ENCODE measurements at places on chromosomes 11 and 22. TPM values are rescaled to one million over a fixed set of nuclear protein-coding genes. Genes with fewer than 3 reads are reported as not detected.

- no peaks in the 10 kb centered on the region for H3K36me3 ChIP-seq
- DNase-seq = no peak
- H3K27ac ChIP-seq = no peak overlapping the region
- peaks cover 23% of the 10 kb centered on the region for H3K27me3 ChIP-seq
- no peak overlapping the region for H3K4me3 ChIP-seq
Observed at GRCh38 chr11:33804471-33804870, 30.2 kb upstream of the FBXO3 start.

- H3K4me1 ChIP-seq = peaks cover 3% of the 10 kb centered on the region
- H3K4me3 ChIP-seq = no peak overlapping the region
- no peak for DNase-seq
- H3K27ac ChIP-seq = no peak overlapping the region
- H3K27me3 ChIP-seq = no peaks in the 10 kb centered on the region
- H3K36me3 ChIP-seq = no peaks in the 10 kb centered on the region
Observed at GRCh38 chr22:24355574-24355973, 71.8 kb upstream of the ADORA2A start.

DNA sequence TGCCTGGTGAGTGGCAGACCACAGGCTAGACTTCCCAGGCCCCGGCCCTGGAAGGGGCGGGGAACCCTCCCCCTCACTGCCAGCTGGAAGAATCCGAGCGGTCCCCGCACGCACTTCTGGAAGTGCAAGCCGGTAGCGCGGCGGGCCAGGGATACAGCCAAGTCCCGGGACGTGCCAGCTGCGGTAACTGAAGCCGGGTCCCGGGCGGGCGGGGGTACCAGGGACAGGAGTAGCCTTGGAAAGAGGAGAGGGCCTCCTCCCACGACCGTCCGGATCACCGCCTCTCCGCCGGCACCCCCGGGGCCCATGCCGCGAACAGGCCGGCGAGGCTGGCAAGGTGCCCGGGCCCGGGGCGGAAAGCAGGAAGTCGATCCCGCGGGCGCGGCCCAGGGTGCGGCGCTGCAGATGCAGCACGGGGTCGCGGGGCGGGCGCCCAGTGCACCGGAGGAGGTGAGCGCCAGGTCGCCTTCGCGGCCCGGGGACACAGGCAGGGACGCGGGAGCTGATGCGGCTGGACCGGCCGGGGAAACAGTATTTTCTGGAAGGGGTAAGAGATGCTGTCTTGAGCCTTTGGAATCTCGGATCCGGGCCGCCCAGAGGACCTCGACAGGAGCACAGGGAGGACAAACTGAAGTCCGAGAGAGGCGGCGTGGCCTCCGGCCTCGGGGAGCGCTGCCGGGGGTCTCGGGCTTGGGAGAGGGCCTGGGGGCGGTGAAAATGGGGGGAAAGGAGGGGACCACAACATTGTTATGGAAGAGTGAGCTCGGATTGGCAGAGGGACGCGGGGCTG, 783 bp upstream of the SLC35C1 start:
- H3K4me3 ChIP-seq = peak overlapping the region; percentile 94
- peak; percentile 90 for DNase-seq
- no peaks in the 10 kb centered on the region for H3K36me3 ChIP-seq
- peak overlapping the region; percentile 82 for H3K27ac ChIP-seq
- H3K27me3 ChIP-seq = no peaks in the 10 kb centered on the region
- peaks cover 30% of the 10 kb centered on the region for H3K4me1 ChIP-seq

GRCh38 chr22:32475468-32476010, 928 bp downstream of the FBXO7 start:
- peak overlapping the region; percentile 99 for H3K27ac ChIP-seq
- DNase-seq = no peak
- H3K27me3 ChIP-seq = no peaks in the 10 kb centered on the region
- H3K4me3 ChIP-seq = peak overlapping the region; percentile 97
- no peaks in the 10 kb centered on the region for H3K36me3 ChIP-seq

- no peaks in the 10 kb centered on the region for H3K27me3 ChIP-seq
- DNase-seq = no peak
- no peak overlapping the region for H3K27ac ChIP-seq
- no peaks in the 10 kb centered on the region for H3K4me1 ChIP-seq
- no peaks in the 10 kb centered on the region for H3K36me3 ChIP-seq
- no peak overlapping the region for H3K4me3 ChIP-seq
Observed at GRCh38 chr11:60367896-60368295, 10.4 kb upstream of the MS4A7 start.

DNA sequence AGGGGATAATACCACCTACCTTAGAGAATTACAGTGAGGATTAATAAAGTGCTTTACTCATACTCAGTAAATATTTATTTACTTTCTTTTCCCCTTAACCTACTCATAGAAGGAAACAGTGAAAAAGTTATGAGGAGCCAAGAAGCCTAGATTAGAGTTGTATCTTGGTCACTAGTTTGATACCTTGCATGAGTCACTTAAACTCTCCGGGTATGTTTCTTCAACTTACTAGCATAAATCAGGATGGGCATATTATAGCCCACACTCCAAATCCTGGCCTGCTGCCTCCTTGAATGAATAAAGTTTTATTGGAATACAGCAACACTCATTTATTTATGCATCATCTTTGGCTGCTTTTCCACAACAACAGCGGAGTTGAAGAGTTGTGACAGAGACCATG, 8.2 kb downstream of the FBXO3 start:
- H3K4me1 ChIP-seq = no peaks in the 10 kb centered on the region
- no peak overlapping the region for H3K4me3 ChIP-seq
- H3K36me3 ChIP-seq = peaks cover 5% of the 10 kb centered on the region
- no peak overlapping the region for H3K27ac ChIP-seq

- peaks cover 80% of the 10 kb centered on the region for H3K36me3 ChIP-seq
- no peaks in the 10 kb centered on the region for H3K4me1 ChIP-seq
- no peaks in the 10 kb centered on the region for H3K27me3 ChIP-seq
Observed at GRCh38 chr22:29670626-29671025, 49.2 kb upstream of the CABP7 start.

DNA sequence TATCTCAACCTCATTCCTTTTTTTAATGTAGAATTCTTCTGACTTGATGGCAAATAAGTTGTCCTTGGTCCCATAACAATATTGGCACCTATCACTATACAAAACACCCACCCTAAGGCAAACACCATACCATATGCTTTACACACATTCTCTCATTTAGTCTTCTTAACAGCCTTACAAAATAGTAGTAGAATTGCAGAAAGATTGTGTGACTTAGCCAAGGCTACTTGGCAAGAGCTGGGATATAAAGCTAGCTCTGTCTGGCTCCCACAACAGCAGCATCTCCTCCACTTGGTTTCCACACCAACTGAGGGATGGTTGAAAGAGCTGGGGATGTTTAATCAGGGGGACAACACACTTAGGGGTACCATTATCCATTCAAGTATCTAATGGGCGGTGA, 9.8 kb upstream of the ZDHHC13 start:
- no peaks in the 10 kb centered on the region for H3K36me3 ChIP-seq
- H3K27ac ChIP-seq = no peak overlapping the region
- H3K27me3 ChIP-seq = no peaks in the 10 kb centered on the region
- H3K4me3 ChIP-seq = no peak overlapping the region
- H3K4me1 ChIP-seq = no peaks in the 10 kb centered on the region
- DNase-seq = no peak

- DNase-seq = no peak
- no peak overlapping the region for H3K4me3 ChIP-seq
- H3K27me3 ChIP-seq = no peaks in the 10 kb centered on the region
- peaks cover 8% of the 10 kb centered on the region for H3K4me1 ChIP-seq
Observed at GRCh38 chr11:76719686-76720085, 49.1 kb upstream of the LRRC32 start.

GRCh38 chr22:35479985-35480550, 60.6 kb upstream of the RASD2 start:
- H3K27me3 ChIP-seq = no peaks in the 10 kb centered on the region
- no peaks in the 10 kb centered on the region for H3K36me3 ChIP-seq
- peak overlapping the region; percentile 10 for H3K27ac ChIP-seq
- H3K4me1 ChIP-seq = peaks cover 15% of the 10 kb centered on the region
- H3K4me3 ChIP-seq = no peak overlapping the region
- peak; percentile 48 for DNase-seq

- no peak overlapping the region for H3K27ac ChIP-seq
- peaks cover 99% of the 10 kb centered on the region for H3K36me3 ChIP-seq
- no peak for DNase-seq
- no peaks in the 10 kb centered on the region for H3K27me3 ChIP-seq
Observed at GRCh38 chr22:41638748-41639147, 17.7 kb downstream of the XRCC6 start.

GRCh38 chr22:32699686-32700085, 101.8 kb upstream of the TIMP3 start:
- H3K4me3 ChIP-seq = no peak overlapping the region
- no peaks in the 10 kb centered on the region for H3K36me3 ChIP-seq
- H3K27me3 ChIP-seq = no peaks in the 10 kb centered on the region
- H3K27ac ChIP-seq = no peak overlapping the region
- DNase-seq = no peak

- H3K4me3 ChIP-seq = no peak overlapping the region
- no peaks in the 10 kb centered on the region for H3K4me1 ChIP-seq
- no peaks in the 10 kb centered on the region for H3K27me3 ChIP-seq
- H3K36me3 ChIP-seq = no peaks in the 10 kb centered on the region
- H3K27ac ChIP-seq = no peak overlapping the region
Observed at GRCh38 chr11:102981324-102981910, 25.9 kb upstream of the MMP13 start.

DNA sequence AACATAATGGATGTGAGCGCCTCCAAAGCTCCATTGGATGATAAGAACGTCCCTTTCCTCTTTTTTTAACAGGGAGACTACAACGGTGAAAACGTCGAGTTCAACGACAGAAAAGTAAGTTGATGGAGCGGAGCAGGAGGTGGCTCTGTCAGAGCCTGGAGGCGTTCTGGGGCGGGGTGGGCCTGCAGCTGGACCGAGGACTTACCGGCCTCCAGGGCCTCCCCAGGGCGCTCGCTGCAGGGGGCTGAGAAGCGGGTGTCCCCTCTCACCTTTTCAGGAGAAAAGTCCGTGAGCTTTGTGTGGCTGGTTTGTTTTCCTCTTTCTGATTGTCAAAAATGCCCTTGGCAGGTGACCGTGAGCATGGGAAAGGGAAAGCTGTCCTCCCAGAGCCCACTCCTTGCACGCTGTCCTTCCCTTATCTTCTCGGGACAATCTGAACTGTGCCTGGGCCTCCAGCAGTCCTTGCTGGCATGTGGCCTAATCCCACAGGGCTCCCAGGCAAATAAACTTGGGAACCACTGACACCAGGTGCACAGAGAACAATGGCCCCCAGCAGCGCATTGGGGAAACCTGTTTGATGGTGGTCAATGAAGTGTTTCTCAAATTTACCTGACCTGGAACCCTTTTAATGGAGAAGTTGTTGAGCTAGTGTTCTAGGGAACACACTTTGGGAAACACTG, 38.4 kb downstream of the ANO1 start:
- no peak overlapping the region for H3K27ac ChIP-seq
- DNase-seq = no peak
- peaks cover under 1% of the 10 kb centered on the region for H3K4me1 ChIP-seq
- no peak overlapping the region for H3K4me3 ChIP-seq

- H3K27me3 ChIP-seq = no peaks in the 10 kb centered on the region
- no peak for DNase-seq
- no peaks in the 10 kb centered on the region for H3K36me3 ChIP-seq
- H3K27ac ChIP-seq = no peak overlapping the region
- H3K4me1 ChIP-seq = no peaks in the 10 kb centered on the region
Observed at GRCh38 chr11:14237444-14237961, 121.5 kb downstream of the RRAS2 start.

DNA sequence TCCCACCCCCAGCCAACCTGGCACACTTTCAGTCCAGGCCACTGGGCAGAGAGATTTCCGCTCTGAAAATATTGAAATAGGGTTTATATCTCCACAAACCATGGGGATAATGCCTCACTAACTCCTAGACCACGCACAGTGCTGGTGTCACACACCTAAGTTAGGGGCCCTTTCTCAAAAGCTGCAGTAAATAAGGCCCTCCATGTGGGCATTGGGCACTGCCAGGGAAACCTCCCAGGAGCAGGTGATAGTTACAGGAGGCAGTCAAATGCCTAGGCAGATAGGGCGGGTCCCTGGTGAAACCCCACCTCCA, 3.1 kb upstream of the IL10RA start:
- no peak overlapping the region for H3K4me3 ChIP-seq
- H3K4me1 ChIP-seq = peaks cover 4% of the 10 kb centered on the region
- H3K36me3 ChIP-seq = no peaks in the 10 kb centered on the region
- peaks cover 8% of the 10 kb centered on the region for H3K27me3 ChIP-seq
- H3K27ac ChIP-seq = no peak overlapping the region
- no peak for DNase-seq

DNA sequence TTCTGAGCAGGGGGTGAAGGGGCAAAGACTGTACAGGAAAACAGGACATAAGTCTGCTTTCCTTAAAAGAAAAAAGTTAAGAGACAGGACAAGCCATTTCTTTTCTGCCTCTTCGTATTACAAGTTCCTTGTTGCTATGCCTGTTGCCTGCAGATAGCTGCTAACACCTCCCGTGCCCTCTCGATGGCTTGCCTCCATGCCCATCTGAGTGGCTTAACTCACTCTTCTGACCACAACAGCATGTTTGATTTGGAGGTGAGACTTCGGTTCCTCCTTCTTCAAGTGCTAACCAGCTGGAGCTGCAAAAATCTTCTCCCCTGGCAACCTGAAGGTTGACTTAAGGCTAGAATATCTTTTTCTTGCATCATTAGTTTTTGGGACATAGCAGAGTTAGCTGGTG, 103.1 kb downstream of the PRR5L start:
- no peaks in the 10 kb centered on the region for H3K27me3 ChIP-seq
- no peak overlapping the region for H3K27ac ChIP-seq
- H3K4me3 ChIP-seq = no peak overlapping the region
- no peaks in the 10 kb centered on the region for H3K36me3 ChIP-seq

DNA sequence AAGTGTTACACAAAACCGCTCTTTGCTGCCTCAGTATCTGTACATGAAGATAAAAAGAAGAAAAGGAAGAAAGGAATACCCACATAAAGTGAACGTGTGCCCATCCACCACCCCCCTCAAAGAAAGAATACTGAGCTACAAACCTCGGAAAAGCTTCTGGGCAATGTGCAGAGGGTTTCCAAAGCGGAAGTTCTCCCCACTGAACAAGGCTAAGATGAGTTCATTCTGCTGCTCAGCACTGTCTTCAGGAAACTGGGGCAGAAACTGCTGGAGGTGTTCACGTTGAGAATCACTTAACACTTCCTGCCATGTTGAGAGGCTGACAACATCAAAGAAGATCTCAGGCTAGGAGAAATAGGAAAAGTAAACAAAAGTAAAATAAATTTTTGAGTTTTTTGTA, 6.9 kb downstream of the NFRKB start:
- H3K27me3 ChIP-seq = no peaks in the 10 kb centered on the region
- H3K27ac ChIP-seq = no peak overlapping the region
- H3K4me1 ChIP-seq = no peaks in the 10 kb centered on the region

Gene MPZL2
- total RNA-seq = 3.5 TPM

Gene PPP6R3
- total RNA-seq = 102 TPM

Gene P4HA3
- 0.28 TPM for total RNA-seq

Gene CASP4
- total RNA-seq = 15.9 TPM

Gene CD3D
- total RNA-seq = 0.81 TPM

Gene TMEM191B
- total RNA-seq = not detected

Gene SREBF2
- total RNA-seq = 36.3 TPM

Gene SERHL2
- total RNA-seq = 1.6 TPM

Gene KCNQ1OT1
- total RNA-seq = 0.56 TPM

Gene TRIM49D2
- total RNA-seq = not detected

Gene GGT1
- total RNA-seq = 0.71 TPM

Gene CCDC87
- total RNA-seq = 0.36 TPM

Gene APOBEC3H
- total RNA-seq = not detected
